Stimulated activated CD4-positive, alpha-beta T cell treated with anti-CD3 and anti-CD28 coated beads, Interleukin-1b, Interleukin-23, amount 100 ng/mL, for 1 hour (primary cell): ENCODE measurements at places on chromosomes 11 and 22.

GRCh38 chr22:23767673-23768548 is at the start of gene CHCHD10:
Gene CHCHD10, minus strand, starts transcription at chr22:23767972. Its CDS starts 98 bp downstream, at chr22:23767874.
- peak; percentile 64 for DNase-seq

- DNase-seq, result no peak
Measured at GRCh38 chr11:62705413-62705812, 1.8 kb downstream of the BSCL2 start.

DNA sequence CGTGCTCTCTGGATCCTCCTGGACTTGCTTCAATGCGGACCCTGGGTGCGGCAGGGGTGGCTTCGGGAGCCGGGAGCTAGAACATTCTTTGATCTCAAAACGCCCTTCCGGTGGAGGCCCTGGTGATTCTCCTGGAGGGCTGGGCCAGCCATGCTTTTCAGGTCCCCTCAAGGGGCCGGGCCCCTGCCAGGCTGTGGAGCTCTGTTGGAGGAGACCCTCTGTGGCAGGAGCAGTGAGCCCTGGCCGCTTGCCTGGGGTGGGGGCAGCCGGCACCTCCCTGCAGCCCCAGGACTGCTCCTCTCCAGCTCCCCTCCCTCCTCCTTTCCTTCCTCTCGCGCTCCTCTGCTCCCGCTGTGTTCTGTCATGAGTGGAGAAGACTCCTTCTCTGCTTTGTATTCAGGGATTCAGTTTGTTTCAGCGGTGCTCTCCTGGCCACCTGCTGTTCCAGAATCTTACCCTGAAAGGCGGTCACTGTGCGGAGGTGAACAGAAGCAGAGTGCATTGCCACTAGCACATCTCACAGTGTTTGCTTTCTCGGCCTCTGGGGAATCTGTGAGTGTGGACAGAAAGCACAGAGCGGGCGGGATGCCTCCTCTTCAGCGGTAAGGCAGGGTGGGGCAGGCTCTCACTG is 289.1 kb downstream of the TBC1D22A start:
- no peak for DNase-seq

GRCh38 chr11:68541991-68542390 is 81.4 kb downstream of the PPP6R3 start:
- no peak for DNase-seq

DNA sequence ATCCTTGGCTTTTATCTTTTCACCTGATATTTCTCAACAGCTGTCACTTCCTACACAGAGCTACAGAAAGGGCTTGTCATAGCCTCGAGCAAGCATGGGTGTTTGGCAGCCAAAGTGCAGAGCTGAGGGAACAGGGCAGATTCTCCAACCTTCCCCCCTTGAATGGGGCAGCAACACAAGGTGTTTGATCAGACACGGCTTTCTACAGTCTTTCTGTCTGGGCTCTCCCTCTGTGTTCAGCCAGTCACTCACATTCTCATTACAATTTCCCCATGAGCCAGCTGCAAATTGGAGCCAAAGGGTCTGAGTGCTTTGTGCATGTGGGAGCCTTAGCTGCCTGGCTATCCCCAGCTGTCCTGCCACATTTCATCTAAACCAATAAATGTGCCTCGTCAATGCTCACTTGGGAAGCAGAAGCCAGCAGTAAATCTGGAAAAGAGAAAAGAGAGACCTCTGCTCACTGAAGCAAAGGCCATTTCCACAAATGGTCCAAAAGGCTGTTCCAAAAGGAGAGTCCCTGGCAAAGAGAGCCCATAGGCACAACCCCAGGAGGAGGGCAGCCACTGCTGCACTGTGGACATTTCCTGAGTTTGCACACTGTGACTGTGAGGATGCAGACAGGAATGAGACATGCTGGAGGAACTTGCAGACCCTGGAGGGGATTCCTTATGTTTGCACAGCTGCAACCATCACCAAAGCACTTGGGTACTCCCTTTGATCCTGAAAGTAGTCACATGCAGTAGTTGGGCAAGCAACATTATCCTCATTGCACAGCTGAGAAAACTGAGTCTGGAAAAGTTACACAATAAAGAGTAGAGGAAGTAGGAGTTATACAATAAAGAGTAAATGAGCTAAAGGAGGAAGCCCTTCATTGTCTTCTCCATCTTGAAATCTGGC is 186.8 kb downstream of the FAM181B start:
- no peak for DNase-seq

DNA sequence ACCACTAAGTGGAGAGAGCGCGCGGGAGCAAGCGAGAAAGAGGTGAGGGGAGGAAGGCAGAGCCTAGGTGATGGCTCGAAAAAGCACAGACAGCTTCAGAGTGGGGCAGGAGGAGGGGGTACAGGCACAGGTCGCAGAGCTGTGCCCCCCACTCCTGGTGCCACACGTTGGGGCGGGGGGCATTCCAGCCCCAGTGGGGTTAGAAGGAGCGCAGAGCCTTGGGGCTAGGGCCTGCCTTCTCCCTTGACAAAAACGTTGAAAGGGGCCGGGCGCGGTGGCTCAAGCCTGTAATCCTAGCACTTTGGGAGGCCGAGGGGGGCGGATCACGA is 41.6 kb upstream of the ISX start:
- no peak for DNase-seq

- DNase-seq, result no peak
Measured at GRCh38 chr22:34781681-34782080, 284.3 kb upstream of the ISX start.

GRCh38 chr11:32266601-32267000 is 168.7 kb downstream of the WT1 start:
- no peak for DNase-seq

DNA sequence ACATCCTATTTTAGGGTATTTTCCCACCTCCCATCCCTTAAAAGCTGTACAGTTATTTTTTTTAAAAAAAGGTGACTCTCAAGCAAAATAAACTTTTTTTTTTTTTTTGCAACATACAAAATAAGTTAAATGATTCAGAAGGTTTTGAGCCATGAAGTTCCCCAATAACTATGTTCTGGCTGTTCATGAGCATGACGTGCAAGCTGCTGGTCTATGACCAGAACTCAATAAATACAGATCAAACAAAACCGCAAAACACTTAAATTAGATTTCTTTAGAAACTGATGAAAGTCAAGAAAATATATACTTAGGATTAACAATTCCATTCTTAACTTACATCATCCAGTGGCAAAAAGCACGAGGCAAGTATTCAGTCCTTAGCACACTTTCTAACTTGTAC is 24.1 kb upstream of the CLNS1A start:
- DNase-seq, result no peak

DNA sequence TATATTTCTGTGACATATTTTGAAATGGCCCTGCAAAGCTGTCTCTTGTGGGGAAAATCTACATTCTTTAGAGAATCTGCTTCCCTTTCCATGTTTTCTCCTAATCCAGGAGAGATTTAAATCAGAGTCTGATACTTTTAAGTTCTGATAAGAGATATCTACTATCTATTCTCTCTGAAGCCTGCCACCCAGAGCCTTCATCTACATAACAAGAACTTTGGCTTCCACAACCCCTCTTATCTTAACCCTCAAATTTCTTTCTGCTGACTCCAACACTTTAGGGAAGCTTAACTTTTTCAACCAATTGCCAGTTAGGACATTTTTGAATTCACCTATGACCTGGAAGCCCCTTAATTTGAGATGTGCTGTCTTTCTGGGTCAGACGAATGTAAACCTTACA is 965.2 kb downstream of the TBC1D22A start:
- no peak for DNase-seq

DNA sequence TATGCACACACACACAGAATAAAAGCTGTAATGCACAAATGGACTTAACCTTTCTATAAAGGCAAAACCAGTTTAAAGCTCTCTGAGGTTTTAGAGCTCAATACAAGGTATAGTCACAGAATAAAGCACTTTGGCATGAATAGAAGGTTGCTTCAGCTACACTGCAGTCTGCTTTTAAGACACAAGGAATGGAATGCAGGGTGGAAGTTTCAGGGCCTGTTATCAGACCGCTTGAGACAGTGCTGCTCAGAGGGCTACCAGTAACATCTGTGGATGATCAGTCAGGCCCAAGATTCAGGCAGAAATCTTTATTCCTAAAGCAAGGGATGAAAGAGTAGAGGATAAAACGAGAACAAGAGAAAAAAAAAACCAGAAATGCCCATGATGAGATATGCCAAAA is 46.7 kb downstream of the CD44 start:
- DNase-seq, result no peak

GRCh38 chr22:49829044-49829853 is 1.6 kb upstream of the BRD1 start:
- no peak for DNase-seq

- DNase-seq, result no peak
Measured at GRCh38 chr11:96155627-96156378, 187.2 kb downstream of the MAML2 start.

GRCh38 chr22:41991111-41991510 is 7.5 kb upstream of the WBP2NL start:
- DNase-seq, result no peak

GRCh38 chr11:36487619-36488018 is 22.5 kb downstream of the TRAF6 start:
- no peak for DNase-seq

DNA sequence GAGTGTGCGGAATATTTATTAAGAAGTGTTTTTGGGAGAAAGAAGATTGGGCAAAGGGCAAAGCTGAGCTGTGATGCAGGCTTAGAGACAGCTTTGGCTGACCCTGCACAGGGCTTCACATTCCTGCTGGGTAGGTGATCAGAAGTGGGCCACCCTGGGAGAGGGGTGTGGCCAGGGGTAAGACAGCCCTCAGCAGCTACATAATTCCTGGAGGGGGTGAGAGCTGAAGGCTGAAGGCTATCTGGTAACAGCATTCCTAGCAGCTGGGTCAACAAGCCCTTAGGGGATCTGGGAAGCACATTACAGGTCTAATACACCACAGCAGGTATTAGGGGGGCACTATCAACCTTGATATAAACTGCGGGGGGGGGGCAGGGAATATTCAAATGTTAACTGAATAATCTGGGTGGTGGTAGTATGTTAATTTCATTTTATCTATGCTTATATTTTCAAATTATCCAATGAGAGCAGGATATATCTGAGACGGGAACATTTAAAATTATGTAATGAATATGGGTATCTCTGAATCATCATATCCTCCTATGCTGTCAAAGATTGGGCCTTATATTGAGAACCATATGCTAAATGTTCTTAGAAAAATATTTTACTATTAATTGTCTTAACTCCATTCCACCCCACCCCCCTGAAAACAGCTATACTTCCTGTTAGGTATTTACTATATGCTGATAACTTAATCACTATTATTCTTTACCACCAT is 5.9 kb downstream of the OOSP1 start:
- DNase-seq, result no peak

DNA sequence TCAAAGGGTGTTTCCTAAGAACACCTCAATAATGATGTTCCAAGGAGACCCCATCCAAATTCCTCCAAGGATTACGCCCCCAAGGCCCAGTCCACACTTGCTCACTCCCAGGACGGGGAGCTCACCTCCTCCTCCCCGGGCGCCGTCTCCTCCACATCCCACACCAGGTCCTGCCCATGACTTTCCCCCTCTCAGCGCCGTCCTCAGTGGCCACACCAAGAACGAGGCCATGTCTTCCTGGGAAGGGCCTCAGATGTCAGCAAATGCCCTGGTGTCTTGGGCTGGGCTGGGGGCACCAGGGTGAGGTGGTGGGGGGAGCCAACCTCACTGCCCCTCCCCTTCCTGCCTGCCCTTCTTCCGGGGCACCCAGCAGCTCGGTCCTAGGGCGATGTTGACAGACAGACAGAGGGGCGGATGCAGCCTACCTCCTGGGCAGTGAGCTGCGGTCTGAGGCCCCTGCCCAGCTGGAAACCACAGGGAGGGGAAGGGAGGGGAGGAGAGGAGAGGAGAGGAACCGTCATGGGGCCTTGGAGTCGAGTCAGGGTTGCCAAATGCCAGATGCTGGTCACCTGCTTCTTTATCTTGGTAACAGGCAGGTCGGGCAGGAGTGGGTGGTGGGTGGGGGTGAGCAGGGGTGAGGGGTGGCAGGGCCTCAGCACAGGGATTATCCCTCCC is at the start of the genes C11orf21 and TSPAN32:
TSS of gene C11orf21 (minus strand) at position 288 of the 675 bp plus-strand sequence. CDS start at position 178, 110 bp downstream.
TSS of gene TSPAN32 (plus strand) at position 383 of the 675 bp plus-strand sequence. CDS start at position 520, 137 bp downstream.
- DNase-seq, result no peak

DNA sequence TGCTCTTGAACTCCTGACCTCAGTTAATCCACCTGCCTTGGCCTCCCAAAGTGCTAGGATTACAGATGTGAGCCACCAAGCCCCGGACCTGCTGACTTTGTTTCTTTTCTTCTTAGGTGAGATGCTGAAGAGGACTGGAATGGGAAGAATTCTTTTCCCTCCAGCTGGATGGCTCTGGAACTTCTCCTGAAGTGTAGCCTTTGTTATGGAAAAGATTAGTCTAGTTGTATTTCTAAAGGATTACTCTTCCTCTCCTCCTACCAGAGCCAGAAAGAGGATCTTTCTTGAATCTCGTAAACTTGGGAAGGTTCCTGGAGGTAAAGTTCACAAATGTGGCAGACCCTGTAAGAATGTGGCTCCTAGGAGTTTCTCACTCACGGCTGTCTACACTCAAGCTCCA is 95.4 kb upstream of the LARGE1 start:
- DNase-seq, result no peak

DNA sequence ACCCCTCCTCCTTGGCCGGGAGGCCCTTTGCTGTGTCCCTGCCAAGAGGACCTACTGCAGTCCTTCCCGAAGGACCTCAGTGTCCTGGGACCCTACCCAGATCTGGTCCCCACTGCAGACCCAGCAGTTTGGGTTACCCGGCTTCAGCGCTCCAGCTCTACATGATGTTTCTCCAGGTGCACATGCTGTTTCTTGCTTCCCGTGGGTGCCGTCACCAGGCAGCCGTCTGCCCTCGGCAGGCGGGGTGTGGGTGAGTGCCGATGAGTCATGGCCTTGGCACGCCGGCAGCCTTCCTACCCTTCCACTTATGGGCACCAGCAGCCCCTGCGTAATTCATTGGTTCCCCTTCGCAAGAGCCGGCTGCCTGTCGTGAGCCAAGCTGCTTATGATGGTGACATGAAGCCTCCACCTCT is 101.8 kb downstream of the BCR start:
- DNase-seq, result no peak

DNA sequence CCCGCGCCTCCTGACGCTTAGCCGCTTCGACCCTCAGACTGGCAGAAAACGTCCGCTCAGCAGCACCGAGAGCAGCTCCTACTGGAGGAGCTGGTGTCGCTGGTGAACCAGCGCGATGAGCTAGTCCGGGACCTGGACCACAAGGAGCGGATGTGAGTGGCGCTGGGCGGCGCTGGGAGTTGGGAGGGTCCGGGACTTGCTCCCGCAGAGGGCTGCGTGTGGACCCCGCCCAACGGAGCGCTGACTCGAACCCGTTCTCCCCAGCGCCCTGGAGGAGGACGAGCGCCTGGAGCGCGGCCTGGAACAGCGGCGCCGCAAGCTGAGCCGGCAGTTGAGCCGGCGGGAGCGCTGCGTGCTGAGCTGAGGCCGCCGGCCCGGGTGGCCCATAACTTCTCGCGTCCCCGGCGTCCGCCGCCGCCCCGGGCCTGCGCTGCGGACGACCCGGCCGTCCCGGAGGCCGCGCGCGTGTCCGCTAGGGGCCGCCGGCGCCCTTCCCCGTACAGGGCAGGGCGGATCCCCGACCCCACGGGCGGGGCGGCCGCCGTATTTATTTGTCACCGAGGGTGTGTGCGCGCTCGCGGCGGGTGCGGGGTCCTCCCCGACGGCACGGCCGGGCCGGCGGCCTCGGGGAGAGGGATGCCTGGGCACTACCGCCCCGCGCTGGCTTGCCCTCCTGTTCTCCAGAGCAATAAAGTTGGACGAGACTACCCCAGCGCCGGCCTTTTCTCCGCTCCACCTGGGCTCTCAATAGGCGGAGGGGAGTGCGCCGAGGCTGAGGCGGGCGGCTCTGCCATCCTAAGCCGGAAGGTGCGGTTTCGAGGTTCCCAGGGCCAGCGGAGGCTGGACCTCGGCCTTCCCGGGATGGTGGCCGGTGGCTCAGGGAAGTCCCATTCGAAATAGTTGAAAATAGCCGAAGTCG is 3.4 kb downstream of the KCNK7 start:
- no peak for DNase-seq
